Right renal pelvis (tissue), 4 donors: ENCODE measurements at places on chromosomes 2 and 18. TPM values are rescaled to one million over a fixed set of nuclear protein-coding genes. Genes with fewer than 3 reads are reported as not detected.

DNA sequence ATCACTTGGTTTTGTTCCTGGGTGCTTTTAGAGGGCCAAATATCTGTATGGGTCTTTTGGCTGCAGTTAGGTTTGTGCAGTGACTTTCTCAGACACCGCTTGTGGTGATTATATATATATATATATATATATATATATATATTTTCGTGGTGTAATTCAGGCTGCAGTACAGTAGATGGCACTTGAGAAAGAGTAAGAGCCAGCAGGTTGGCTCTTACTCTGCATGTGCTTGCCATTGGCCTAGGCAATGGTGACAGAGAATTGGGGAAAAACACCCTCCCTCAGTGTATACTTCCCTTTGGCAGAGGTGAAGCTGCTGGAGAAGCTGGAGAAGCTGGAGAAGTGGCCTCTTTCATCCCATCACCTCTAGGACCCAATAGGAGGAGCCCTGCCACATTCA is 22.2 kb upstream of the MYL1 start:
- DNase-seq: no peak

- no peak for DNase-seq
Measured at GRCh38 chr2:22076454-22076853, 952.7 kb downstream of the TDRD15 start.

DNA sequence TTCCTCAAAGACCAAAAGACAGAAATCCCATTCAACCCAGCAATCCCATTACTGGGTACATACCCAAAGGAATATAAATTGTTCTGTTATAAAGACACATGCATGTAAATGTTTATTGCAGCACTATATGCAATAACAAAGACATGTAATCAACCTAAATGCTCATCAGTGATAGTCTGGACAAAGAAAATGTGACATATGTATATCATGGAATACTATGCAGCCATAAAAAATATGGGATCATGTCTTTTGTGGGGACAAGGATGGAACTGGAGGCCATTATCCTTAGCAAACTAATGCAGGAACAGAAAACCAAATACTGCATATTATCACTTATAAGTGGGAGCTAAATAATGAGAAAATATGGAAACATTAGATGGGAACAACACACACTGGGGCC is 2.7 kb upstream of the HNMT start:
- DNase-seq: no peak

Gene DSG4
- 0.09 TPM for polyA plus RNA-seq

Gene TTC31
- 27.5 TPM for polyA plus RNA-seq

Gene LIMS4
- 1.1 TPM for polyA plus RNA-seq

DNA sequence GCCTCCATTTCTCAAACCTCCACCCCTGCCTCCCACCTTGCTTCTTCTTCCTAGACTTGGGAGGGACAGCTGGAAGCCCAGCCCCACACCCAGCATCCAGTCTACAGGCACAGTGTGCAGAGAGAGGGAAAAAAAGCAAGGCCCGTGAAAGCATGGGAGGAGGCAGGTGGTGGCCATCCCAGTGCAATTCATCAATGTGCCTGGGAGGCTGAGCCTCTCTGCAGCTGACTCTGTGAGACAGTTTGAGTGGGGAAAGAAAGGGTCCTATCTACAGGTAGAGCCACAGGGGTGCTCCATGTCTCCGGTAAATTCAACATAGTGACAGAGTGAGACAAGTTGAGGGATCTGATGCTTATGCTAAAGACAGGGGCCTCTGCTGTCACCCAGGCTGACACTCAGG is 340.6 kb downstream of the DYSF start:
- DNase-seq: no peak

Gene RAB6D
- polyA plus RNA-seq: 2.1 TPM

Gene ADI1
- 99.7 TPM for polyA plus RNA-seq

DNA sequence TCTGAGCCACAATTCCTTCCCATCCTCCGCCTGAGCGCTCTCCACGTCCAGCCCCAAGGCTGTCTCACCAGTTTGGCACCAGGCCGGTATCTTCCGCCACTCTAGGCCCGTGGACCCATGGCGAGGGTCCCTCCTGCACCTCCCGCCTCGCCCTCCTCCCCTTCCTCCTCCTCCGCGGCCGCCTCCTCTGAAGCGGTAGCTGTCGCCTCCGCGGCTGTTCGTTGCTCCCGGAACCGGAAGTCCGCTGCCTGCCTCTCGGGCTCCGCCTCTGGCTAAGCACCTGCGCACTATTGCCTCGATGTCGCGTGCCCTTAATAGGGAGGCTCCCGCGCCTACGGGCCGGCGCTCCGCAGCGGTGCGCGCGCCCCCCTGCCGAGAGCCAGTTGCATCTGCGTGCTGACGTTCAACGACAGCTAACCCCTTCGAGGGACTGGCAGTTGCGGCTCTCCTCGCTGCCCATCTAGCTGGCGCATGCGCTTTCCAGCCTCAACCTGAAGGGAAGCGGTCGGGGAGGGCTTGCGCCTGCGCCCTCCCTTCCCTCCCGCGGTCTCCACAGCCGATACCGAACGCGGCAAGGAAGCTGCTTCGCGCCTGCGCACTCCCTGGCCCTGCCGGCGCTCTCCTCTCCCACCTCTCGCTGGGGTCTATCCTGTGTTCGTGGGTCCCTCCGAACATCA is at the start of gene MBD1:
Gene MBD1, minus strand, starts transcription at position 229 of the 677 bp plus-strand sequence. CDS start 1,531 bp downstream, outside the sequence.
- peak; percentile 97 for DNase-seq
